ENCODE measurements at places on chromosomes 1 and 21. TPM values are rescaled to one million over a fixed set of nuclear protein-coding genes. Genes with fewer than 3 reads are reported as not detected.

- DNase-seq = no peak
These were observed 8.9 kb downstream of the CITED4 start for GRCh38 chr1:40853113-40853884.

DNA sequence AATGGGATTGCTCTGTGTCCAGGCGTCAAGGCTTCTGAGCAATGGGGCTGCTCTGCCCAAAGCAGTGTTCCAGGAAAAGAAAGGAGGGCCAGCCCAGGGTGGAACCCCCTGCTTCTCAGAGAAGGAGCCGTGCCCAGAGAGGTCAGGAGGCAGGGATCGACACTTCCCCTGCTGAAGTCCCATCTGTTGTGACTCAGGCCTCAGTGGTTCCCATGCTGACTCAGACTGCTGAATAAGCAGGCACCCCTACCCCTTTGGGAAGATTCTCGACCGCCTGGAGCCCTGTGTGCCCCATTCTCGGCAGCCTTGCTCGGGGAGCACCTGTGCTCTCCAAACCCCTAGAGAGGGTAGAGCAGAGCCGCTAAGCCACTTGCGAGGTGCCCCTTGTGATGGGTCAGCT is 23.9 kb downstream of the PKP1 start:
- DNase-seq = no peak

The C1QB gene
- 7.0 TPM for total RNA-seq

GRCh38 chr1:97803026-97803425 is 117.8 kb downstream of the DPYD start:
- DNase-seq = no peak

GRCh38 chr1:56508523-56508983 is 70.8 kb downstream of the PLPP3 start:
- no peak for DNase-seq

Data from cerebellum (tissue), 4 donors.